ENCODE measurements at places on chromosomes 11 and 22.

GRCh38 chr22:49212002-49212401, 615.7 kb downstream of the BRD1 start:
- no peak for DNase-seq

- DNase-seq: no peak
These were observed 73.3 kb downstream of the NFAM1 start for GRCh38 chr22:42358643-42359558.

DNA sequence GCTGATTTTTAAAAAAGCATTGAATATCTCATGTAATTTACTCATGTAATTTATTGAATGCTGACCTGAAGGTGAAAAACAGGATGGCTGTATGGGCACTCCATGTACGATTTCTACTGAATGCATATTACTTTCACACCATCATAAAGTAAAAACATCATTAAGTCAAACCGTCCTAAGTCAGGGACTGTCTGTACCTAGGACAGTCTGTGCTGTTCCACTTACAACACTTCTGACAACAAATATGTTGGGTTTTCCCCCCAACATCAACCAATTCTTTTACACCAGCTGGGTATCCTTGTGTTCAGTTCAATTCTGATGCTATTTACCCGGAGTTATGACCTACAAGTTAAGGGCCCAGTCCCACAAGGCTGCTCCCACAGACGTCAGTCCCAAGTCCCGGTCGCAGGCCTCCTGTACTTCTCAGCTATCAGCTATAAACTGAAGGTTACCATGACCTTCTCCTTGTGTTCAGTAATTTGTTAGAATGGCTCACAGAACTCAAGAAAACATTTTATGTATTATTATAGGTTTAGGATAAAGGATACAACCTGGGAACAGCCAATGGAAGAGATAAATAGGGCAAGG, 17.0 kb downstream of the UVRAG start:
- no peak for DNase-seq

GRCh38 chr22:26718488-26718887, 61.1 kb downstream of the MIAT start:
- DNase-seq: no peak

- DNase-seq: no peak
These were observed 137.2 kb downstream of the BRD1 start for GRCh38 chr22:49690454-49690853.

GRCh38 chr11:101786916-101787315, 127.9 kb upstream of the CEP126 start:
- DNase-seq: no peak

GRCh38 chr11:86680716-86681482, 8.5 kb upstream of the ME3 start:
- no peak for DNase-seq

GRCh38 chr22:47586038-47586437, 823.6 kb downstream of the TBC1D22A start:
- no peak for DNase-seq

DNA sequence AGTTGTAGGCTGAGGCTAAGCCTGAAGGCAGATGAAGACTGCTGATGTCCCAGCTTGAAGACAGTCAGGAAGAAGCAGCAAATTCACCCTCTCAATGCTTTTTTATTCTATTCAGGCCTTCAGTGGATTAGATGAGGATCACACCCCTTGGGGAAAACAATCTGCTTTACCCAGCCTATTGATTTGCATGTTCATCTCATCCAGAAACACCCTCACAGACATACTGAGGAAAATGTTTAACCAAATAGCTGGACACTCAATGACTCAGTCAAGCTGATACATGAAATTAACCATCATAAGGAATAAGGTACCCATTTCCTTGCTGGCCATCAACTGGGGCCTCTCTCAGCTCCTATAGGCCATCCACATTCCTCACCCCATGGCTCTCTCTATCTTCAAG, 549.9 kb upstream of the CCDC90B start:
- no peak for DNase-seq

DNA sequence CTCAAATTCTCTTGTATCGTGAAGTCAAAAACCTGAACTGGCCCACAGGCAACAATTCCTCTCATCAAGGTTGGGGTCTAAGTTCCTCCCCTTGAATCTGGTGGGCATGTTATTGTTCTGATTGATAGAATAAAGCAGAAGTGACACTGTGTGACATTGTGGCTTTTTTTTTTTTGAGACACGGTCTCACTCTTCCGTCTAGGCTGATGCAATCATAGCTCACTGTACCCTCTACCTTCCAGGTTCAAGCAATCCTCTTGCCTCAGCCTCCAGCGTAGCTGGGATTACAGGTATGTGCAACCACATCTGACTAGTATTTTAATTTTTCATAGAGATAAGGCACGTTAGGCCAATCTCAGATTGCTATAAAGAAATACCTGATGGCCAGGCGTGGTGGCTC, 8.9 kb upstream of the PELI3 start:
- DNase-seq: no peak

DNA sequence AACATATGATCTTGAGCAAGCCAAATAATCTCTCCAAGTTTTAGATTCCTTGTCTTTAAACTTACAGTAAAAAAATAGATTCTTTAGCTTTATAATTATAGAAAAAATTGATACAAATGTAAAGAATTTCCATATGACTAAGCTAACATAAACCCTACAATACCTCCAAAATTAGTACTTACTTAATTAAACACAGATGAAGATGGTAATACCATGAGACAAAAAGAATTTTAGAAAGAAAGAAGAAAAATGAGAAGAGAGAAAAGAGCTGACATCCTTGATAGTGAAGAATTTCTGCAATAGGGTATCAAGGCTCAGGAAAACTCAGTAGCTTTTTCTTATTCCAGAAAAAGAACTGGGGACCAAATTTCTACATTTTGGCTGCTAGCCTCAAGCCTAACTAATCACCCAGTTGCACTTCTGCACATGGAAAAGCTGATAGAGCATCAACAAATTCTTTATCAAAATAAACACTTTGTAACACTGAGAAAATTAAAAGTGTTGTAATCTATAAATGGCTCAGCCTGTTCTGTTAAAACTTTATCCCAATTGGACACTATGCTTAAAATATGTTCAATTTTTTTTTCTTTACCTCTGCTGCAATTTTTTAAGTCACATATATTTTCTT, 24.7 kb upstream of the SOX6 start:
- no peak for DNase-seq

All from CD4-positive, CD25-positive, alpha-beta regulatory T cell (primary cell).